ENCODE measurements at places on chromosomes 12 and 14.

GRCh38 chr12:95402096-95402495 lies 71.9 kb upstream of the METAP2 start:
- no peak for DNase-seq

- no peak for DNase-seq
Measured at GRCh38 chr12:116426391-116427136, 132.6 kb upstream of the MAP1LC3B2 start.

DNA sequence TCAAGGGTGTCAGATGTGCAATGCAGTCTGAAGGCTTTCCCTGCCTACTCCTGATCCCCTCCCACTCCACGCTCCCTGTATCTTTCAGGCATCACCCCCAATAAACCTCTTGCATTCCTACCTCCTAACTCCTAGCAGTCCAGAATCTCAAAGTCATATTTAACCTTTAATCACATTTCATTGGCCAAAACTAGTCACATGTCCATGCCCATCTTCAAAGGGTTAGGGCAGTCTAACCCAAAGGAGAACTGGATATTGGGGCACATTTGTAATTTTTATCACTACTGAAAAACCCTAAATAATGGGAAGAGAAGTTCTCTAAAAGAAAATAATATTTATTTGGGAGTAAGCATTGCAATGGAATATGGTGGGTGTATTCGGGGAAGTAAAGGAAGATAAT lies 5.4 kb upstream of the C12orf75 start:
- no peak for DNase-seq

DNA sequence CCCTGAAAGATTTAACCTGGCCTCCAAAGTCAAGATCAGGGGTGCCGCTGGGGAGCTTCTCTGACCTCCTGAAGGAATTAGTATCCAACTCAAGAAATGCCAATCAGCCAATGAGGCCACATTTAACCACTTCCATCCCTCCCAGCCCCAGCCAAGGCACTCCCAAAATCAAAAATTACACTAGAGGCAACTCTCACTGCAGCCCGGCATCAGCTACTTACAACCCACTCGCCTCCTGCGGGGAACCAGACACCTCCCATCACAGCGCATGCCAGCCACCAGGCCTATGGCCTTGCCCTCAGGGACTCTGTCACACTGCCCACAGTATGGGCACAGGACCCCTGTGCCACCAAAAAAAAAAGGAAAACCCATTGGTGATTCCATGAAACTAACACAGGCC lies 62.3 kb upstream of the DDX11 start:
- DNase-seq: no peak

- DNase-seq: no peak
Measured at GRCh38 chr12:104863296-104863948, 94.7 kb downstream of the SLC41A2 start.

DNA sequence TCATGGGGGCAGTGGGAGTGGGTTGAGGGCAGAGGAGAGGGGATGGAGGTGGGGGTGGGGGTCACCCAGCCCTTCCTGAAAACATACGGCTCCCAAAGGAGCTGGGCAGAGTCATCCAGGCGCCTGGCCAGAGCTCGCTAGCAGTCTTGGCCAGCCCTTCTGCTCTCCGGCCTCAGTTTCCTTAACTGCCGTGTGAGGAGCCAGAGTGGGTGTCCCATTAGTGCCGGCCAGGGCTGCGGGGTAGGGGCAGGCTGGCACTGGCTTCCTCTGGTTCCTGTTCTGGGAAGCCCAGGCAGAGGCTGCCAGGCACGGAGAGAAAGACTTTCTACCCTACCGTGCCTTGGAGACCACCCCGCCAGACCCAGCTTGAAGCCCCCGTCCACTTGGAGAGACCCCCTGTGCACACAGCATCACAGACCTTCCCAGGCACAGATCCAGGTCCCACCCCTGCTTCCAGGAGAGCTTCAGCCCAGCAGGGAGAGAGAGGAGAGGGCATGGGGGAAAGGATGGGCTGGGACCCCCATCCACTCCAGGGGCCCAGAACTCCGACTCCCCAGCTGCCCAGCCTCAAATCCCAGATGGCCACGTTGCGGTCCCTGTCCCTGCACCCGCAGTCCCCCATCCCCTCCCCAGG lies 93.3 kb downstream of the RFLNA start:
- DNase-seq: no peak

DNA sequence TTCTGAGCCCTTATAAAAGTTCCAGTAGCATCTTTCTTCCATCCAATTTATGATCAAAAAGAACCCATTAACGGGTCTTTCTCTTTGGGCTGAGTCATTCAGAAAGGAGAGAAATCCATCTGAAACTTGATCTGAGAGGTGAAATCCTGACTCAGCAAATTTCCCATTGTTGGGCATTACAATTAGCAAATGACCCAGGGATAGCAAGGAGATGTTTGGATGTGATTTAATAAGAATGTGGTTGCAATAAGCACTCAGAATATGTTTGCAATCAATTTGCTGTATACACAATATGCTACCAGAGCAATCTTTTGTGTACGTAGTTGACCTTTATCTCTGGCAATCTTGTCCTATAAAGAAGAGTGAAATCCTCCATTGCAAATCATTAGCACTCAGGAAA lies 122.7 kb downstream of the CCDC60 start:
- DNase-seq: no peak

DNA sequence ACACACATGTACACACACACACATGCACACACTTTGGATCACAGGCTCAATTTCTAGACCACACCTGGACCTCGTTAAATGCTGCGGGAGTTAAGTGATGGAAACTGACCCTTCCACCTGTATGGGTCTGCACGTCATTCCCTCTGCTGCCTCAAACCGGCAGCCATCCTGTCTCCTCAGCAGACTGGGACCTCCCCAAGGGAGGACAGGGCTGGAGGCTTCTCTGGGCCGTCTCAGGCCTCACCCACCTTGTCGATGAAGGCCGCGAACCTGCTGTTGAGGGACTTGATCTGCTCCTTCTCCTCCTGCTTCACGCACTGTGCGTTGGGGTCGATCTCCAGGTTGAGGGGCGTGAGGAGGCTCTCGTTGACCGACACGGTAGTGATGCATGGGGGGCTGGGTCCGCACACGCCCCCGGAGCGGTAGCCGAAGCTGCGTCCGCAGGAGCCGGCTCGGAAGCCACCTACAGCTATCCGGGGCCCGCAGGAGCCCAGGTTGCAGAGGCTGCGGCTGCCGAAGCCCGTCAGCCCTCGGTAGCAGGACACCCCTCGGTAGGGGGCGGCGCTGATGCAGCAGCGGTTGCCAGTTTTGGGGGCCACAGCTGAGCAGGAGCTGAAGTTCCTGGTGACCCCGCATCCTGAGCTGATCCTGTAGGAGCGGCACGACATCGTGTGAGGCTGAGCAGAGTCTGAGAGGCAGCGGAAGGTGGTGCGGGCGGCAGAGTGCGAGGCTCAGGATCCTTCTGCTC lies at the start of gene KRT85:
Gene KRT85, minus strand, starts transcription at position 744 of the 748 bp plus-strand sequence. Its CDS starts 76 bp downstream, at position 668.
- no peak for DNase-seq

GRCh38 chr12:89080793-89081465 lies 271.4 kb downstream of the DUSP6 start:
- no peak for DNase-seq

GRCh38 chr12:50927766-50928224 lies 24.5 kb upstream of the HIGD1C start:
- DNase-seq: no peak

DNA sequence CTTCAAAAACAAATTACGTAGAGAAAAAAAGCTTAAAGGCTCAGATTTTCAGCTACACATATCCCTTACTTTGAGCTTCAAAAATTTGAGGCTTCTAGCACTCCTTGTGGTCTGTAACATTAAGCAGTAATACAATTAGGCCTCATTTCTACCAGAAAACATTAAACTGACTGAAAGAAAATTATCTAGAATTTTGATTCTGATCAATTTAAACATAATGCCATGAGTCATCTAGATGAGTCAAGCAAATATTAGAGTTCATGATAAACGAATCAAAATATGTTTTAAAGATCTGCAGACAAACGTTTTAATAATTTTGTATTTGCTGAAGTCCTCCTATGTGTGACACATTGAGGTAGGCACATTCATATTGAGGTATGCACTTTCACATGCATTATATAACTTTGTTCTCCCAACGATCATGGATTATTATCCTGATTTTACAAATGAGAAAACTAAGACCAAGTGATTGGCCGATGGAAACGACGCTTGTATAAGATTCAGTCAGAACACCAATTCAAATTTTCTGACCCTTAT lies 4.3 kb downstream of the OSBPL8 start:
- no peak for DNase-seq

DNA sequence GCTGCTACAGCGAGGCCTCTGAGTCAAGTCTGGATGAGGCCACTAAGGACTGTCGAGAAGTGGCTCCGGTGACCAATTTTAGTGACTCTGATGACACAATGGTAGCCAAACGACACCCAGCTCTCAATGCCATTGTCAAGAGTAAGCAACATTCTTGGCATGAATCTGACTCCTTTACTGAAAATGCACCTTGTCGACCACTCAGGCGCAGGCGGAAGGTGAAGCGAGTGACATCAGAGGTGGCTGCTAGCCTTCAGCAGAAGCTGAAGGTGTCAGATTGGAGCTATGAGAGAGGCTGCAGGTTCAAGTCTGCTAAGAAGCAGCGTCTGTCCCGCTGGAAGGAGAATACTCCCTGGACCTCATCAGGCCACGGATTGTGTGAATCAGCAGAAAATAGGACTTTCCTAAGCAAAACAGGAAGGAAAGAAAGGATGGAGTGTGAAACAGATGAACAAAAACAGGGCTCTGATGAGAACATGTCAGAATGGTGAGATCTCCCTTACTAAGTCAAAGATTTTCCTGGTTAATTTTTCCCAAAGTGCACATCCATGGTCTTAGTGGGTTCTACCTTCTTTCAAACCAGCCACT lies 2.9 kb downstream of the GPATCH2L start:
- no peak for DNase-seq

GRCh38 chr14:57921377-57921776 lies 55.5 kb upstream of the SLC35F4 start:
- no peak for DNase-seq

DNA sequence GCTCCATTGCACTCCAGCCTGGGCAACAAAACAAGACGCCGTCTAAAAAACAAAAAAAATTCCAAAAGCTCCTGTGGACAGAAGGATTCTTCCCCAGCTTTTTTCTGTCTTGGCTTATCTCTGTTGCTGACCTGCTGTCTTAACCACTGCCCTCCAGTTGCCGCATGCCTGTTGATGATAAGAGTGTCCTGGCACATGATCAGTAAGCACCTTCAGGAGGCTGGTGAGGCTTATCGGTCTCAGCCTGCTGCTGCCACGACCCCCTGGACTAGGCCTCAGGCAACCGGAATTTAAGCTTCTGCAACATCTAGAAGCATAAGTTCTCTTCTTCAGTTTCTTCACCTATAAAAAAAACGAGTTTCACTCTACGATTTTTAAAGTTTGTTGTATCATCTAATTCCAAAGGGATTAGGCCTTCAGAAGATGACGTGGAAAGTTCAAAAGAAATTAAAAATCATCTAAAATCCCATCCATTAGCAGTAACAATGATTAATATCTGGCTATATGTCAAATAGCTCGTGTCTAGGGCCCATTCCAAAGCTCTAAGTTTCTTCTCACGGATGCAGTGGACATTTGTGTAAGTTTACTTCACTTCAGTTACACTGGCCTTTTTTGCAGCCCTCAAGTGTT lies 46.4 kb downstream of the RESF1 start:
- DNase-seq: no peak

DNA sequence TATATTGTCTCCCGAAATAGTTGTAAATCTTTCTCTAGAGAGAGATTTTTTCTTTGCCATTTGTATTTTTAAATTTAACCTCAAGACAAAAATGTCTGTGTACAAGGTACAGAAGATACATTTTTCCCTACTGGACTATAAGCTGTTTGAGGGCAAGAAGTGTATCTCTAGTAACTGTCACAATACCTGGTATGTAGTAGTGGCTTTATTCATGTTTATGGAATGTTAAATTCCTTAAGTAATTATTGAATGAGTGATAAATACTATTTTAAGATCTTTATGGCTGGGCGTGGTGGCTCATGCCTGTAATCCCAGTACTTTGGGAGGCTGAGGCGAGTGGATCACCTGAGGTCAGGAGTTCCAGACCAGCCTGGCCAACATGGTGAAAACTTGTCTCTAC lies 24.4 kb upstream of the CDK17 start:
- DNase-seq: no peak

Data from NCI-H2029 (cell line).